ENCODE measurements at places on chromosomes 5 and 9.

DNA sequence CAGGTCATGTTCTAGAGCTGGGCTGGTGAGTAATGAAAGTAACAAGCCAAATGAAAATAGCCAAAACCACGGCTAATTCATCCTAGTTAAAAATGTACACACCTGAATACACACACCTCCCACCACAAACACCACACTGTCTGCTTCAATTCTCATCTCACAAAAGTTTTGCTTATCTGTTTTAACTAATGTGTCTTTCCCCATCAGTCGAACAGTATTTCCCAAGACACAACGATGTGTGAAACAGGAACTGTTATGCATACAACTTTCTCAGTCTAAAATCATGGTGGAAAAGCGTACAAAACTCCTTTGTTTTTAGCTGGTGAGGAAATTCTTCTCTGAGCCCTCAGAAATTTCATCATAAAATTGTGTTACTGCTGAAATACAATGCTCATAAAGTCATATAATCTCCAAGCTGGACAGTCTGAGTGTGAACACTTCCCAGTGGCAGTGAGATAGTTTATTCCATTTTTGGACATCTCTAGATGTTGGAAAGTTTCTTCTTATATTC, 242.4 kb downstream of the EFNA5 start:
- no peak for DNase-seq

GRCh38 chr9:130323051-130323745, 57.6 kb downstream of the HMCN2 start:
- no peak for DNase-seq

GRCh38 chr5:141758310-141758998, 76.4 kb upstream of the ARAP3 start:
- DNase-seq: no peak

- no peak for DNase-seq
Measured at GRCh38 chr5:134521841-134522240, 3.6 kb upstream of the JADE2 start.

- DNase-seq: no peak
Measured at GRCh38 chr5:3896098-3896497, 300.5 kb downstream of the IRX1 start.

DNA sequence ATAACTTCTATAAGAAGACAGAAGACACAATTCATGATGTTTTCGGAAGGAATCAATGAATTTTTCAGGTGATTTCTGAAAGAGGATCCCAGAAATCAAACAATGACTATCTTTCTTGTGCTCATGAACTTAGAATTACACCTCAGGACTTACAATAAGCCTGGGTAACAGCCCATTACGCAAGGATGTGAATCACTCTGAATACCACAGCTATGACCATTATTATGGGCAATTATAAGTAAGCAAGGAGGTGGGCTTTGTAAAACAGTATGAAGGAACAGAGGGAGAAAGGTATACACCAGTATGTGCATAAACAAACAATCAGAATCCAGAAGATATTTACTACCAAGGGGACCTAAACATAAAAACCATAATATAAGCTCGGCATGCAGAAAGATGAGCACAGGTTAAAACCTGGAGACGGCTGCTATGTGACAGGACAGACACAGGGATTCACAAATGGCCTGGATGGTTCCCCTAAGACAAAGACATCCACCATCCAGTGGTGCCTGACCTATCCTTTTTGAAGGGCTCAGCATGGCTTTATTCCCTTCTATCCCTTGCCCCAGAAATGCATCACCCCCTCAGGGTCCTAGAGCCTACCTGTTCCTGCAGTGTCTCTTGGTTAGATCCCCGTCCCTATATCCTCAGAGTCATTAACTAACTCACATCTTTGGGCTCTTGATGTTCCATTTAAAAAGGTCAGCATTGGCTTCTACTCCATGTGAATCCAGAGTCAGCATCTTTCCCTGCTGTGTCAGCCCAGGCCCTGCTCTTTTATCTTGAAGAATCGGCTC, 21.8 kb upstream of the PPP2CA start:
- DNase-seq: peak; percentile 37

DNA sequence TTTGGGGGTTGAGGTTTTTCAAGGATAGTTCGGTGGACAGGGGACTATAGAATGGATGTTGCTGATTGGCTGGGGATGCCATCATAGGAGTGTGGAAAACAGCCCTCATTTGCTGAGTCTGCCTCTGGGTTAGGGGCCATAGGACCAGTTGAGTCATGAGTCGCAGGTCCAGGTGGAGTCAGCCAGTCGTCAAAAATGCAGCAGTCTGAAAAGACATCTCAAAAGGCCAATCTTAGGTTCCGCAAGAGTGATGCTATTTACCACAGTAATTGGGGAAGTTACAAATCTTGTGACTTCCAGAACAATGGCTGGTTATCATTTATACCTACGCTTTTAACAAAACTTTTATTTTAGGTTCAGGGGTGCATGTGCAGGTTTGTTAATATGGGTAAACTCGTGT, 276.0 kb upstream of the DMRT1 start:
- no peak for DNase-seq

GRCh38 chr5:180099733-180100611, 28.4 kb upstream of the RNF130 start:
- no peak for DNase-seq

DNA sequence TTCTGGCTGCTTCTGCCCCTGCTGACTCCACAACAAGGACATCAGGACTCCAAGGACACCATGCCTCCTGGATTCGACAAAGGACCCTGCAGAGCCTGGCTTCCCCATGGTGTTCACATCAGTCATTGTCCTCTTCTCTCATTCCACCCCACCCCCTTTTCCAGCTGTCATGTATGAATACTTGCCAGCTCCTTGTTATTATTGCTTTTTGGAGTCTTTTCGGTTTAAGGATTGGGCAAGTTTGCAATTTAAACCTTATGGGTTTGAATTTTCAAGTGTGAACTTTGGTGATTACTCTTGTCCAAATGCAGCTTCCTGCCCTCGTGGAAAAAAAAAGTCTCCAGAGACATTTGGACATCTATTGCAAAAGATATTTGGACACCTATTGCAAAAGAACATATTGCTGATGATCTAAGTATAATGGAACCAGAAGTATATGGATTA, 14.2 kb upstream of the LVRN start:
- no peak for DNase-seq

- no peak for DNase-seq
Measured at GRCh38 chr9:108662091-108662875, 193.5 kb downstream of the ACTL7B start.

- DNase-seq: no peak
Measured at GRCh38 chr5:155290937-155291336, 277.4 kb downstream of the KIF4B start.

DNA sequence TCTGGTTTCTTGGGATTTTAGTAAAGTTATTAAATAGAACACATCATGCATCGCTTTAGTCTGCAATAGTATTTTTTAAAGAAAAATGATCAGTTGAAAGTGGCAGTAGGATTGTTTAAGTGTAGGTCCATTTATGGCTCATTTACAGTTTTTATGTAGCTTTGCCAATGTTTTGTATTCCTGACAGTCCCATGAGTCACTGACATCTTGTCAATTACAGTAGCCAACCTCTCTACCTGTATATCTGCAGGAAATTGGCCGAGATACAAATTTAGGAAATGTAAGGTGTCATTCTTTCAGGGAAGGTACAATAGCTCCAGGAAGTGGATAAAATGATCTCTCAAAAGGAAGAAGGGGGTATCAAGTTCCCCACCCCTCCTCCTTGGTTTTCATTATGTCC, 47.7 kb upstream of the MTAP start:
- DNase-seq: no peak

- DNase-seq: no peak
Measured at GRCh38 chr9:134393582-134394280, 67.5 kb downstream of the RXRA start.

DNA sequence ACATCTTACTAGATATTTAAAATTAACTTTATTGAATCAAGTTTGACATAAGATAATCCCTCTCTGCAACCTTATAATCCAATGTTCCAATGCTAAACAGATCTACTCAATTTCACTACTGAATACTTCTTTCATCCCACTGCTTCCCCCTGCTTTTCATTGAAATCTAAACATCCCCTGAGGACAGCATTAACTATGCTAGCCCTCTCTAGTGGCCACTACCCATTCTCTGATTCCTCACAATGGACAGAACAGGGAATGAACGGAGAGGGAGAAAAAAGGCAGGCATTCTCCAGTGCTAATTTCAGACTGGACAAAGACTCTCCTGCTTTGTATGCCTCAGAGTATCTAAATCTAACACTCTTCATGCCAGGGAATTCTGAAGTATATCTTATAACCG, 54.3 kb upstream of the RGS7BP start:
- DNase-seq: no peak

GRCh38 chr9:21936161-21936560, 58.0 kb downstream of the CDKN2A start:
- no peak for DNase-seq

GRCh38 chr5:58499231-58499630, 8.0 kb downstream of the GAPT start:
- DNase-seq: no peak

DNA sequence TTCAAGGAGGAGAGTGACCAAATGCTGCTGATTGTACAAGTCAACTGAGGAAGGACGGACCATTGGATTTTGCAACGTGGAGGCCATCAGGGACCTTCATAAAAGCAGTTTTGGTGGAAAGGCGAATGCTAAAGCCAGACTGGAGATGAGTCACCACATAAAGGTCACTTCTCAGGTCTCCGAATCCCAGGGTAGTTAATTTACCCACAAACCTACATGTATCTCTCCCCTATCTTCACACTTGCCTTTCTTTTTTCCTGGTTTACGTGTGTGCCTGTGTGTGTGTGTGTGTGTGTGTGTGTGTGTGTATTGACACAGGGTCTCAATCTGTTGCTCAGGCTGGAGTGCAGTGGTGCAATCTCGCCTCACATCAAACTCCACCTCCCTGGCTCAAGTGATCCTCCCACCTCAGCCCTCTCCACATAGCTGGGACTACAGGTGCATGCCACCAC, 4.6 kb upstream of the CTNNA1 start:
- DNase-seq: no peak

DNA sequence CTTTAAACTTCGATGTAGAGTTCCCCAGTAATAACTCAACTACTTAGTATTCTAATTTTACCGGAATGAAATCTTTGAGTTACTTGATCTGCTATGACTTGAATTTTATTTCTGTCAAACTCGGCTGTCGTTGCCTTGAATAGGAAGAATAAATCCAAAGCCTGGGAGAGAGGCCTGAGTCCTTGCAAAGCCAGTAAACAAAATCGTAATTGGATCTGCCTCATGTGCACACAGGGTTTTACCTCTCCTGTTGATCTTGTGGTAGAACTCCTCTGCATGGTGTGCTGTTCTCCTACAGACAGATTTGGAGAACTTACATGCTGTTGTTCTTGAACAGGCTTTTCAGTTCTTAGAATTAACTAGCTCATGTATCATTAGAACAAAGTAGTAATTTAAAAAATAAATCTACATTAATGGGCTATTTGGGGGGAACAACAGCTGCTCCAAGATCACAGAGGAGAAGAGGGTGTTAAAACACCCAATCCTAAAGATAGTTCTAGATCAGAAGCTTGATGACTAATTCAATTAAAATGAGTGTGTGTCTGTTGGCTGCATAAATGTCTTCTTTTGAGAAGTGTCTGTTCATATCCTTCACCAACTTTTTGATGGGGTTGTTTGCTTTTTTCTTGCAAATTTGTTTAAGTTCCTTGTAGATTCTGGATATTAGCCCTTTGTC, 28.9 kb downstream of the HSPB3 start:
- DNase-seq: no peak

DNA sequence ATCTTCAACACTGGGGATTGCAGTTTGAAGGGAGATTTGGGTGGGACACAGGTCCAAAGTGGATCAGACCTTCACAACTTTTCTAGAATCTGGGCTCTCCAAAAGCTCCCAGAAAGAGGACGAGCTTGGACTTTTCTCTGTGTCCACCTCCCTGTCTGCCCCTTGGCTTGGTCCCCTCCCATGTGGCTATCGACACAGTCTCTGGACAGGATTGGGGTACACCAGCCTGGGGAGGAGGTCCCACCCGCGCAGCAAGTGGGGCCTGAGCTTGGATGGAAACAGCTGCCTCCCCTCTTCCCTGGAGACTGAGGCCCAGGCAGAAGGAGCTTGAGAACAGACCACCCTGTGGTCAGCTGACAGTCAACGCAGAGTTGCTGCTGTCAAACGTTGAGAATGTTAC, 84.6 kb upstream of the FCN1 start:
- no peak for DNase-seq

DNA sequence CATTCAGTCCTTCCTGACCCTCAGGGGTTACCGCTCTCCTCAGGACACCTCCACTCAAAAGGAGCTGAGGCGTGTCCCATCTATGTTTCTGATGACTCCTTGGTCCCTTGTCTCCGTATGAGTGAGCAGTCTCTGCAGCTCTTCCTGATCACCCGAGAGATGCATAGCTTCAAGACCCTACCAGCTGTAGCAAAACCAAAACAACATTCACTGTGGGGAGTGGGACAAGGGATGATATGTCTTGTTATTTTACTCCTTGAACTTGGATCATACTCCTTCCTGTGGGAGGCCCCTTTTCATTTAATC, 14.4 kb downstream of the GLDC start:
- DNase-seq: no peak

DNA sequence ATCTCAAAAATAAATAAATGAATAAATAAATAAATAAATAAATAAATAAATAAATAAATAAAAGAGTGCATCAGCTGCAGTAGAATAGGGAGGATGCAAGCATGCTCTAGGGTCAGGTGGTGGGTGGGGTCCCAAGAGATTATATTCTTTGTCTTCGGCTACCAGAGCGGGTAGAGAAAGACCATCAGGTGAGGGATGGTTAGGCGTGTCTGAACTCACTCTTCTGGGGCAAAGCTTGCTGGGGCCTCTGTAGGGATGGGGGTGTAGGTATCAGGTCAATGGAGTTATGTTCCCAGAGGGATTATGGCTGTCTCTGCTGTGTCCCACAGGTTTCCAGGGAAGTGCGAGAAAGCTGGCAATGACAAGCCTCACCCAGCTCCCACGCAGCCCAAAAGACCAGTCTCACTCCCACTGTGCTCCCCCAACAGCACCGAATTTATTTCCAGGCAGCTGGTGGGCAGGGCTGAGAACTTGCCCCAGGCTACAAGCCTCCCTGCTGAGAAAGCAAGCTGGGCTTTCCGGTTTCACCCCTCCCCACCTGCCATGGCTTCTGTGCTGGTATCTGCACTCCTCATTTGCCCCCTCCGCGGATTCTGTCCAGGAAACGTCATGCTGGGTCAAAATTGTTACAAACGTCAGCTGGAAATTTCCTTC, 180.8 kb downstream of the LURAP1L start:
- DNase-seq: no peak

- no peak for DNase-seq
Measured at GRCh38 chr5:149639737-149640136, 58.4 kb downstream of the ARHGEF37 start.

All from H54 (cell line).